ENCODE measurements at places on chromosomes 6 and 20.
A peak's percentile ranks its signal among the peaks of the same experiment; 100 is the strongest.

GRCh38 chr6:151690303-151690702 lies 117.2 kb upstream of the ESR1 start:
- no peak for DNase-seq

DNA sequence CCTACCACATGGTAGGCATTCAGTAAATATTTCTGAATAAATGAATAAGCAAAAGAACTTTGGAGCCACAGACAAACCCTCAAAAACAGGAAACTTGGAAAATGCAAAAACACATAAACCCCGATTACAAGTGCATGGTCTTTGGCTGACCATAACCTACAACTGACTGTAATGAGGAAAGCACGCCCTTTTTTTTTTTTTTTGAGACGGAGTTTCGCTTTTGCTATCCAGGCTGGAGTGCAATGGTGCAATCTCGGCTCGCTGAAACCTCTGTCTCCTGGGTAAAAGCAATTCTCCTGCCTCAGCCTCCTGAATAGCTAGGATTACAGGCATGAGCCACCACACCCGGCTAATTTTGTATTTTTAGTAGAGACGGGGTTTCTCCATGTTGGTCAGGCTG lies 11.9 kb upstream of the LATS1 start:
- no peak for DNase-seq

DNA sequence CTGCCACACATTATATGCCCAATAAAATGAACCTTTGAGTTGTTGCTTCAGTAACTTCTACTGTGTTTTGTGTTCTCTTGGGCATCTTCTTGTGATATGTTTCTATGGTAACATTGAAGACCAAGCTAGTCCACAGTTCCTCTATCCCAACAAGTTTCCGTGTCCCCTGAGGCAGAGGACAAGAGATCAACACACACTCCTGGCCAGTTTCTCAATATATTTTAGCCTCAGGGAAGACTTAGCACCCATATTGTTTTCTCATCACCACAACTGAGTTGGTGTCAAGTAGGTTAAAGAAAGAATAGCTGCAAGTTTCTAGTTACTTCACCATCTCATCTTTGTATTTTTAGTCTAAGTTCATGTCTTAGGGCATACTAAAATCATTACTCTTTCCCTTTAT lies 277.5 kb downstream of the UST start:
- no peak for DNase-seq

DNA sequence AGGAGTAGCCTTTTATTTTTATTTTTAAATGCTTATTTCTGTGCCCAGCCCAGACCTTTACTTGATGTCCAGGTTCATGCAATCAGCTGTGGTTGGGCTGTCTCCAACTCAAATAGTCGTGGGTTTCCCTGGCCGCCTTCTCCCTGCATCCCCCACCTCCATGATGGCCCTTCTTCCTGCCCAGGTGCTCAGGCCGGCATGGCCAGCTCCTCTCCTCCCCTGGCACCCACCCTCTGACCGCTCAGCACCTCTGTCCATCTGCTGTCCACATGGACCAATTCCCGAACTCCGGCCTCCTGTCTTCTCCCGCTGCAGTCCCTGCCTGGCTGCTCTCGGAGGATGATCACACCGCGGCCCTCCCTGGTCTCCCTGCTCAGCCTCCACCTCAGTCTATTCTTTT lies 81.2 kb upstream of the SULF2 start:
- no peak for DNase-seq

GRCh38 chr20:13121840-13122515 lies 99.1 kb upstream of the ISM1 start:
- no peak for DNase-seq

DNA sequence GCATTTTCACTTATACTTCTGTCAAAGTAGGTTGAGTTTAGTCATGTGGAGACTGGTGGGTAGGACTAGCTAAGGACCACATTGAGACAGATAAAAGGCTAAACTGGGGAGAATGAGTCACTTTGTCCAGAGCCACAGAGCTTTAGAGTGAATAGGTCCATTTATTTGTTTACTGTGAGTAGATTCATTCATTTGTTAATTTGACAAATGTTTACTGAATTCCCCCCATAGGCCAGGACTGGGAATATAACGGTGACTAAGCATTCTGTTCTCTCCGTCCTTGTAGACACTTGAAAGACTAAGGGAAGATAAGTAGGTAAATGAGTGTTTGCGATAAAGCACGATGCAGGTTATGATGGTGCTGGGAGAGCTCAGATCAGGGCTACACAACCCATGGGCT lies 699.7 kb upstream of the ID4 start:
- DNase-seq = no peak

DNA sequence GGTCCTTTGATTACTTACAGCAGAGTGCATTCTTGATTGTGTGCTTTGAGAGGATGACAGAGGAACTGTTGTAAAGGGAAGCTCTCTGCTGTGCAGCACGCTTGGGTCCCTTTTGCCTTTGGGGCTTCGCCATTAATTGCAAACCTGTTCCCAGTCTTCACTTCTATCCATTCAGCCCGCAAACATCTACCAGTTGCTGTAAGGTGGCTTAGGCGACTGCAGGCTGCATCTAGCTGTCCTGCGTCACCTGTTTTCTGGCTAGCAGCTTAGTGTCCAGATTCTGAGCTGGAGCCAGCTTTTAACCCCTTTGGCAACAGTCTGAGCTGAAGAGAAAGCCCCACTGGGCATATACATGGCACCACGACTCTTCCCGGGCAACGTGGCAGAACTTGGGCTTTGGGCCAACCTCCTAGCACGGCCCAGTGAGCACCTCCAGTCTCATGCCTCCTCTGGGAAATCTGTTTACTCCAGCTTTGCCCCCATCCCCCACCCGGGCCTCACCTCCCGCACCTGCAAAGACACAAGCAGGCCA lies 2.5 kb upstream of the FASTKD5 start:
- no peak for DNase-seq

GRCh38 chr6:134678436-134678889 lies 271.4 kb downstream of the ALDH8A1 start:
- DNase-seq = no peak

DNA sequence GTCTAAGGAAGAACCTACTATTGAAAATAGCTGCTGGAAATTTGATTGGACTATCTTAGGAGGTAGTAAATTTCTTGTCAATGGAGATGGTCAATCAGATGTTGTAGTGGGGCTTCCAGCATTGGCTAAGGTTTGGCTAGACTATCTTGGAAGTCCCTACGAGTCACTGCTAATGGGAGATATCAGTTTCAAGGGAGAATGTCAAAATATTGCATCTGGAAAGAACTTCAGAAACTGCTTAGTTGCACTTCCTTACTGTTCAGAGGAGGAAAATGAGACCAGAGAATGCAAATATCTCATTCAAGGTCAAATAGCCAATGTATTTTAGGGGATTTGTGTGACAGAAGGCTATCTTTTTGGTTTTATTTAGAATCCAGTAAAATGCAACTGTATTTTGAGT lies 53.5 kb upstream of the CCN2 start:
- no peak for DNase-seq

DNA sequence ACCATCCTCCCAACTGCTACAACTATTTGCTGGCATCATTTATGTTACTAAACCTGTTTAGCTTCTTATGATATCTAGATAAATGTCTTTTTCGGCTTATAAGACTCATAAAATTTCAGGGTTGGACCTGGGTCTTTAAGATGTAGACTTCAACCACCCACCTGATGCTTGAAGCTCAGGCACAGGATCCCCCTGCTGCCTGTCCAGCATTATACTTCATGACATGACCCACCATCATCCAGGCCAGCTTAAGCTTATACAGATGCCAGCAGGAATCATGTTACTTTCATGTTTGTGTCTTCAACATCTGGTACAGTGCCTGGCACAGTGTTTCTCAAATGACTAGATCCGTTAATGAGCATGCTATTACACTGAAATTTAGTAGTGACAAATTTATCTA lies 47.4 kb downstream of the SLC17A5 start:
- no peak for DNase-seq

GRCh38 chr6:157756708-157757429 lies 66.2 kb upstream of the SNX9 start:
- peak; percentile 91 for DNase-seq

DNA sequence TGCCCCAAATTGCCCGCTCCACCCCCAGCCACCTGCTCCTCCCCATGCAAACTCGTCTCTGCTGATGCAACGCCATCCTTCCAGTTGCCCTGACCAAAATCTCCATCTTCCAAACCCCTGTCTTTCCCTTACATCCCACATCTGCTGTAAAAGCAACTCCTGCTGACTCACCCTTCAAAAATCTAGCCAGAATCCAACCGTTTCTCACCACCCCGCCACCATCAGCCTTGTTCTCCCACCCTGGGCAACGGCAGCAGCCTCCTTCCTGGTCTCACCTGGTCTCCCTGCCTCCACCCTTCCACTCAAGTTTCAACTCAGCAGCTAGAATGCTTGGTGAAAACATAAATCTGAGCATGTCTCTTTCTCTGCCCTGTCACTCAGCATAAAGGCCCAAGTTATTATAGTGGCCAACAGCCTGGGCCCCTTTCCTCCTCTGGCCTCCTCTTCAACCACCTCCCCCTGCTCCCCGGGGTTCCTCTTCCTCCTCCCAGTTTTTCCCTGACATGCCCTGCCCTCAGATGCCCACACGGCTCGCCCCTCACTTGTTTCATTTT lies 7.2 kb upstream of the SYNJ2 start:
- DNase-seq = no peak

GRCh38 chr20:46118481-46119020 lies 437 bp downstream of the CD40 start:
- peak; percentile 76 for DNase-seq

GRCh38 chr6:14732844-14733757 lies 512.8 kb upstream of the JARID2 start:
- peak; percentile 55 for DNase-seq

DNA sequence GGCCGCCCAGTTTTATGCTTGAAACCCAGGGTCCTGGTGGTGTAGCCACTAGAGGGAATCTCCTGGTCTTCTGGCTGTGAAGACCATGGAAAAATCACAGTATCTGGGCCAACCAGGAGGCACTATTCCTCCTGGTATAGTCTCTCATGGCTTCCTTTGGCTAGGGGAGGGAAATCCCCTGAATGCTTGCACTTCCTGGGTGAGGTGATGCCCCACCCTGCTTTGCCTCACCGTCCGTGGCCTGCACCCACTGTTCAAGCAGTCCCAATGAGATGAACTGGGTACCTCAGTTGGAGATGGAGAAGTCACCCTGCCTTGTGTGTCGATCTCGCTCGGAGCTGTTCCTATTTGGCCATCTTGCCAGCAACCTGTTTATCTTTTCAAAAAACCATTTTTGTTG lies 10.1 kb upstream of the ZNF337 start:
- DNase-seq = no peak

GRCh38 chr6:79984261-79984660 lies 20.2 kb upstream of the TTK start:
- DNase-seq = no peak

DNA sequence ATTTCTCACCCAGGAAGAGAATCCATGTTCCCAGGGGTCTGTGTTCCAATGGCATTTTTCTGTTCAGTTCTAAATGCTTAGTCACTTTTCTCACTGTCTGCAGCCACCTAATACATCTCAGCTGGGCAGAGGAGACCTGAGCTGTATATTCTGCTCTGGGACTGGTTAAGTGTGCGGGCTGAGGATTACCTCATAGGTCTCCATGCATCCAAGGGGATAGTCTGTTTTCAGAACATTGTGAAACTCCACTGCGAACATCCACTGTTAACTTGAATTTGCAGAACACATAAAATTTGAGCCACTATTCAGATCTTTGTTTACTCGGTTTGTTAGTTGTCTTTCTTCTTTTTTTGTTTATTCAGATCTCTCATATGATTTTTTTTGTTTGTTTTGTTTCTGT lies 947.1 kb downstream of the TFAP2A start:
- no peak for DNase-seq

DNA sequence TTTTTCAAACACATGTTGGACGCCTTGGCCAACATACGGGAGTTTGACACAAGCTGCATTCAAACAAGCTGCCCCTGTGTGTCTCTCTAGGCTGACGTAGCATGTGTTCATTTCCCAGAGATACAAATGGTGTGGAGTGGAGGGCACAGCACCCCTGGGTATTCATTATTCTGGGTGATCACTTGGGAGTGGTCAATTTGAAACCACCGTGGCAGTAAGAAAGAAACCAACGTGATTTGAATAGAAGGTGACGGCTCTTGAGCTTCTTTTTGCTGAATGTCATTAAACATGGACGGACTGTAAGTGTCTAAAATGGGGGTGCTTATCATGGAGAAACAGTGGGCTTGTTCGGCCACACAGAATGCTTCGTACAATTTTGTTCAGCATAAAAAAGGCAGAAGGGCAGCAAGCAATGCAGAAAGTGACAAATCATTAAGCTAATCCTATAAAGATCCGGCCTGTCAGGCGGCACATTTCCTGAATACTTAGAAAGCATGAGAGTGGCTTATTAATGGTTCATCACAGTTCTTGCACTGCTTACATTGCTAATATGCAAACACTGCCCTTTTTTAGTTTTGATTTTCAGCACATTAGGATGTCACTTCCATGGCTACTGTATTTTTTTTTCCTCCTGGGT lies 1261.9 kb upstream of the CITED2 start:
- no peak for DNase-seq

DNA sequence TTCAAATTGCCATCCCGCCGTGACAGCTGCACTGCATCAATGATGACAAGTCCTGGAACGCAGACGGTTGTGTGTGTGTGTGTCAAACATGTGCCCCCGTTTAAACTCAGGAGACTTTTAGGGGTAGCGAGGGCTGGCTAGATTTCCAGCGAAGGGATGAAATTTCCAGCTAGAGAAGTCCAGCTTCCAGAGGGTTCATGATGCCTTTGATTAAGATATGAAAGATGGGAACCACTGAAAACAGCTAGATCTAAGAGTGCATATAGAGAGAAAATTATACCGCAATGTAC lies 644 bp downstream of the KIZ start:
- no peak for DNase-seq

DNA sequence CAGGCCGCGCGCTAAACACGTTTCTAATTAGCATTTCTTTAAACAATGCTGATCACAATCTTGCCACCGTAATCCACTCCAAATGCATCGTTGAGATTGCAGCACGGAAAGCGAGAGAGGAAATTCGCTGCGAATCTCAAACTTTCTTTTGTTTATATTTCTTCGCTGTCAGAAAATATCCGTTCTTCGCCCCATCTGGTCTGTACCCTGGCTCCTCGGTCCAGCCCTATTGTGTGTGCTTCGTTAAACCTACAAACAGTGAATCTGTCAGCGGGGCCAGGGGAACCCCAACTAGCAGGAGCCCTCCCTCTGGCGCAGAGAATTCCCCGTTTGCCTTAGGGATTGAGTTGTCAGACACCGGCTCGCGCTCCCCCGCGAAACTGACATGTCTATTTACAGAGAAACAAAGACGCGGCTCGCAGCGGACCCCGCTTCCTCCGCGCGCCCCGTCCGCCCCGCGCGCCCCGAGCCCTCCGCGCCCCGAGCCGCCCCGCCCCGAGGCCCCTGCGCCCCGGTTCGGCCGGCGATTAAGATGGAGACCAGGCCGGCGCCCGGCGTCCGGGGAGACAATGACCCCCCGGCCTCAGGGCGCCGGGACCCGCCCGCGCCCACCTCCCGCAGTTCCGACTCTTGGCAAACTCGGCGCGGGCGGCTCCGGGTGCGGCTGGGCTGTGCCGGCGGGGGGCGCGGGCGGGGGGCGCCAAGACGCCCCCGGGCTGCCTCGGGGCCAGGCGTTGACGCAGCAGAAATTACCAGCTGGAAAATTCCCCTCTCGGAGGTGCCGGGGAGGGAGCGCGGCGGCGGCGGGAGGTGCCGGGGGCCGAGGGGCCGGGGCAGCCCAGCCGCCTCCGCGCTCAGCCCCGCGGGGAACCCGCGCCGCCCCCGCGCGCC lies 874 bp downstream of the ZBTB46 start:
- no peak for DNase-seq

Measured in coronary artery (tissue), 2 donors.